ENCODE measurements at places on chromosomes 4 and X.

DNA sequence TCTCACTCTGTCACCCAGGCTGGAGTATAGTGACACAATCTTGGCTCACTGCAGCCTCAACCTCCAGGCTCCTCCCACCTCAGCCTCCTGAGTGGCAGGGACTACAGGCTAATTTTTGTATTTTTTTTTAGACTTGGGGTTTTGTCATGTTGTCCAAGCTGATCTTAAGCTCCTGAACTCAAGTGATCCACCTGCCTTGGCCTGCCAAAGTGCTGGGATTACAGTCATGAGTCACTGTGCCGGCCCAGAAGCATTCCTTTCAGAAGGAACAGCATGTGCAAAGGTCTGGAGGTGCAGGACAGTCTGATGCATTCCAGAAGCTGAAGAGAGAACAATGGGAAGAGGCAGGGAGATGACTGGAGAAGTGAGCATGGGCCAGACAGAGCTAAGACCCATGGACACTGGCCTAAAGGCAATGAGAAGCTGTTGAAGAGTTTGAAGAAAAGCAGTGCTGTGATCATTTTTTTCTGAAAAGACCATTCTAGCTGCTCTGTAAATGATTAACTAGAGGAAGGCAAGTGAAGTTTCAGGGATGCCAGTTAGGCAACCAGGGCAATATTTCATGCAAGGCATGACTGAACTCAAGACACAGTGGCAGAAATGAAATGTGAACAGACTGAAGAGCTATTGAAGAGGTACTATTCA lies 43.2 kb downstream of the MANBA start:
- H3K36me3 ChIP-seq, result no peaks in the 10 kb centered on the region
- no peak overlapping the region for H3K27ac ChIP-seq
- no peak for DNase-seq
- H3K4me3 ChIP-seq, result no peak overlapping the region
- no peaks in the 10 kb centered on the region for H3K27me3 ChIP-seq

DNA sequence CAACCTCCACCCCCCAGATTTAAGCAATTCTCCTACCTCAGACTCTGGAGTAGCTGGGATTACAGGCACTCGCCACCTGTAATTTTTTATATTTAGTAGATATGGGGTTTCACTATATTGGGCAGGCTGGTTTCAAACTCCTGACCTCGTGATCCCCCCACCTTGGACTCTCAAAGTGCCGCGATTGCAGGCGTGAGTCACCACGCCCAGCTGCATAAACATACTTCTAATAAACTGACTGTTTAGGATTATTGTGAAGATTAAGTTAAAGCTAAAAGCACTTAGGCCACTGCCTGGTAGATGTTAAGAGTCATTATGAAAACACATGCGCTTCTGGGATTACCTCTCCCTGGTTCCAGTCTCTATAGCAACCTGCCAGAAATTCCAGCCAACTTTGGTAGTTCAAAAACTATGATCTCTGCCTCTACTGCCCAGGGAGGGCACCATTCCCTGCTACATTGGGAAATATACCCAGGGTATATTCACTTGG lies 30.2 kb upstream of the GRIA3 start:
- H3K36me3 ChIP-seq, result no peaks in the 10 kb centered on the region
- H3K27me3 ChIP-seq, result no peaks in the 10 kb centered on the region
- no peak overlapping the region for H3K4me3 ChIP-seq
- no peaks in the 10 kb centered on the region for H3K4me1 ChIP-seq
- no peak for DNase-seq

DNA sequence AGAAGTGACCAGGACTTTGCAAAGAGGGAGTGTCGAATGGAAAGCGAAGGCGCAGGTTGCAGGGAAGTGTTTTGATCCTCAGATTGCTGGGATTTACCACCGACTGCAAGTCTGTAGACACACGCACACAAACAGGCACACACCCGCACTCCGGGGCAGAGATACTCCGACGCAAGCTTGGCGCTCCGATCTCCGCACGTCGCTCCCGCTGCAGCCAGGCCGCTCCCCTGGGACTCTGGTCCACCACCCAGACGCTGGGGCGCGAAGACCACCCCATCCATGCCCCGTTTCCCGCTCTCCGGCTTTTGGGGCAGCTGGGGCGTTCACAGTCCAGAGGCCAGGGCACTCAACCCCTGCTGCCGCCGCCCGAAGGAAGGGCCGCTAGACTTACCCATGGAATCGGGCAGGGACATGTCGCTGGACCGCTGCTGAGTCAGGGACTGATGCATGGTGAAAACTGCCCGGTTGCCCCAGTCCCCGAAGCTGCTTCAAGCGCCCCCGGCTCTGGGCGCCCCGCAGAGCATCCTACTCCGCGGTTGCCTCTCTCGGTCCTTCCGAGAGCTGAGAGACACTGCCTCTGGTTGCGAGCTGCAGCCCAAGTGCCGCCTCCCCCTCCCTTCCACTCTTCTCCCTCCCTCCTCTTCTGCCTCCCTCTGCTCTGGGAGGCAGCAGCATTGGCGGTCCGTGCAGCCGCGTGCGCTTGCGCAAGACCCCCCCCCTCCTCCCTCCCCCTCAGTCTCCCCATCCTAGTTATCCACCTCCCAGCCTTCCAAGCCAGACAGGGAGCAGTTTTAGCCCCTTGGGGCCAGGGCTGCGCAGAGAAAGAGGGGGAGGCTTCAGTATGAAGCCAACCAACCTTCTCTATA lies at the start of gene TMEM255A:
Gene TMEM255A, minus strand, starts transcription at position 601 of the 866 bp plus-strand sequence. Its CDS starts 152 bp downstream, at position 449.
- no peaks in the 10 kb centered on the region for H3K36me3 ChIP-seq
- H3K27ac ChIP-seq, result no peak within 1 kb of the TSS
- peak within 1 kb of the TSS; percentile 57 for H3K4me3 ChIP-seq
- no peaks in the 10 kb centered on the region for H3K4me1 ChIP-seq
- H3K27me3 ChIP-seq, result peaks cover 31% of the 10 kb centered on the region

- no peak overlapping the region for H3K4me3 ChIP-seq
- DNase-seq, result no peak
- no peaks in the 10 kb centered on the region for H3K4me1 ChIP-seq
These were observed 20.4 kb upstream of the TBC1D9 start for GRCh38 chr4:140776556-140776955.

- DNase-seq, result no peak
- H3K4me1 ChIP-seq, result peaks cover 1% of the 10 kb centered on the region
- H3K4me3 ChIP-seq, result no peak overlapping the region
These were observed 112.6 kb upstream of the TBL1X start for GRCh38 chrX:9352243-9352642.

GRCh38 chrX:10106806-10107205 lies 50.0 kb upstream of the CLCN4 start:
- no peaks in the 10 kb centered on the region for H3K36me3 ChIP-seq
- DNase-seq, result no peak
- no peak overlapping the region for H3K4me3 ChIP-seq
- no peak overlapping the region for H3K27ac ChIP-seq
- no peaks in the 10 kb centered on the region for H3K27me3 ChIP-seq
- H3K4me1 ChIP-seq, result no peaks in the 10 kb centered on the region

DNA sequence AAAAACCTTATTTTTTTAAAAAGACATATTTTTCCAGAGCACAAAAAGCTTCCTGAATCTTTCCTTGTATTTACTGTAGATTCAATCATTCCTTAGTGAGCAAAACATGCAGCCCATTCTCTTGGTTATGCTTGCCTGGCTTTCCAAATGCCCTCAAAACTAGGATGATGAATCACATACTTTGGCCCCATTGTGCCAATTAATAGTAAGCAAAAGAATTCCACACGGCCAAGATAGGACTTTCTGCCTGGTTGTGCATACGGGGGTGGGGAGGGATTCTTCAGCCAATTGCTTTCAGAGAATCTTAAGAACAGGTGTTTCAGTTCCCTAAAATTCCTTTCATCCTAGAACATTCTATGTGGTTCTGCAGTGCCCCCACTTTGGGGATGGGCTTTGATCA lies 7.0 kb downstream of the RAI2 start:
- no peak for DNase-seq
- no peaks in the 10 kb centered on the region for H3K4me1 ChIP-seq
- H3K27me3 ChIP-seq, result peaks cover 8% of the 10 kb centered on the region

- DNase-seq, result no peak
- H3K27me3 ChIP-seq, result no peaks in the 10 kb centered on the region
- no peak overlapping the region for H3K27ac ChIP-seq
- no peaks in the 10 kb centered on the region for H3K36me3 ChIP-seq
- H3K4me1 ChIP-seq, result peaks cover 5% of the 10 kb centered on the region
- H3K4me3 ChIP-seq, result no peak overlapping the region
These were observed 39.7 kb downstream of the TSPAN5 start for GRCh38 chr4:98618680-98619079.

DNA sequence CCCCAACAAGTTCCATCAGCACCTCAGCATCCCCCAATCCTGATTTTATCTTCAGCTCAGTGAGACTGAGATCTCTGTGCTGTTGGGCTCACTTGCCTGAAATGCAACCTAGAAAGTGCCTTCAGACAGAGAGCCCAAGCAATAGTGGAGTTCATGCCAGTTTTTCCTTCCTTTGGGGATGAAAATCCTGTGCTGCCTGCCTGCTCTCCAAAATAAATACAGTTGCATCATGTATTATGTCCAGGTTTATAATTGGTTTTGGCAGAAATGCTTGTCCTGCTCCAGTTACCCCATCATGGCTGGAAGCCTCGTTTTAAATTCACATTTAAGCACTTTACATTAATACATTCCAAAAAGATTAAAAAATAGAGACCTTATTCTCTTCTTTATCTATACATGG lies 1865.5 kb upstream of the TENM3 start:
- H3K36me3 ChIP-seq, result no peaks in the 10 kb centered on the region
- H3K4me3 ChIP-seq, result no peak overlapping the region
- H3K27me3 ChIP-seq, result no peaks in the 10 kb centered on the region
- H3K27ac ChIP-seq, result no peak overlapping the region
- DNase-seq, result no peak

GRCh38 chrX:56733459-56734046 lies 4.5 kb downstream of the NBDY start:
- H3K36me3 ChIP-seq, result no peaks in the 10 kb centered on the region
- no peak overlapping the region for H3K27ac ChIP-seq
- no peak overlapping the region for H3K4me3 ChIP-seq
- no peak for DNase-seq
- no peaks in the 10 kb centered on the region for H3K4me1 ChIP-seq
- no peaks in the 10 kb centered on the region for H3K27me3 ChIP-seq

DNA sequence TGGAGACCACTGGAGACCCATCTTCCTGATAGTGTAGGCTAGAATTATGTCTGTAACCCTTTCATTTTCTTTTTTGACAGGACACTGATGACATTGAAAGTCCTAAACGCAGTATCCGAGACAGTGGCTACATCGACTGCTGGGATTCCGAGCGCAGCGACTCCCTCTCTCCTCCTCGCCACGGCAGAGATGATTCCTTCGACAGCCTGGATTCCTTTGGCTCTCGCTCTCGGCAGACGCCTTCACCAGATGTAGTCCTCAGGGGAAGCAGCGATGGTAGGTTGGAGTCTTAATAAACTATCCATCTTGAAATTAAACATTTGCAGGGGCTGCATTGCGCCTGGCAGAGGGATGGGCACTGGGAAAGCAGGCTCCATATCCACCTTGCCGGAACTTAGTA lies 75.4 kb downstream of the LIMCH1 start:
- peaks cover 3% of the 10 kb centered on the region for H3K4me1 ChIP-seq
- no peaks in the 10 kb centered on the region for H3K36me3 ChIP-seq
- no peak overlapping the region for H3K4me3 ChIP-seq
- DNase-seq, result no peak
- H3K27me3 ChIP-seq, result peaks cover 4% of the 10 kb centered on the region
- no peak overlapping the region for H3K27ac ChIP-seq

DNA sequence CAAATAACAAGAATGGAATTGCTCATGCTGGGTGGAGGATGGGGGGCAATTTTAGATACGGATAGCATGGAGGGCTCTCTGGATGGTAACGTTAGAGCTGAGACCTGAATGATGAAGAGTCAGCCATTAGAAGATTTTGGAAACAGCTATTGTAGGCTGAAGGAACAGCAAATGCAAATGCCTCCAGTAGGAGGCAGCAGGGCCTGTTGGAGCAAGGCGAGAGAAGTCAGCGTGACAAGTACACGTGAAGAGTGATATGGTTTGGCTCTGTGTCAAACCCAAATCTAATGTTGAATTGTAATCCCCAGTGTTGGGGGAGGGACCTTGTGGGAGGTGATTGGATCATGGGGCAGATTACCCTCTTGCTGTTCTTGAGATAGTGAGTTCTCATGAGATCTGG lies 59.3 kb upstream of the SOD3 start:
- H3K36me3 ChIP-seq, result no peaks in the 10 kb centered on the region
- H3K27me3 ChIP-seq, result no peaks in the 10 kb centered on the region
- no peaks in the 10 kb centered on the region for H3K4me1 ChIP-seq
- DNase-seq, result no peak
- no peak overlapping the region for H3K27ac ChIP-seq

GRCh38 chr4:170414961-170415360 lies 325.2 kb upstream of the AADAT start:
- DNase-seq, result no peak
- no peaks in the 10 kb centered on the region for H3K4me1 ChIP-seq
- no peaks in the 10 kb centered on the region for H3K27me3 ChIP-seq
- H3K4me3 ChIP-seq, result no peak overlapping the region
- H3K36me3 ChIP-seq, result no peaks in the 10 kb centered on the region

DNA sequence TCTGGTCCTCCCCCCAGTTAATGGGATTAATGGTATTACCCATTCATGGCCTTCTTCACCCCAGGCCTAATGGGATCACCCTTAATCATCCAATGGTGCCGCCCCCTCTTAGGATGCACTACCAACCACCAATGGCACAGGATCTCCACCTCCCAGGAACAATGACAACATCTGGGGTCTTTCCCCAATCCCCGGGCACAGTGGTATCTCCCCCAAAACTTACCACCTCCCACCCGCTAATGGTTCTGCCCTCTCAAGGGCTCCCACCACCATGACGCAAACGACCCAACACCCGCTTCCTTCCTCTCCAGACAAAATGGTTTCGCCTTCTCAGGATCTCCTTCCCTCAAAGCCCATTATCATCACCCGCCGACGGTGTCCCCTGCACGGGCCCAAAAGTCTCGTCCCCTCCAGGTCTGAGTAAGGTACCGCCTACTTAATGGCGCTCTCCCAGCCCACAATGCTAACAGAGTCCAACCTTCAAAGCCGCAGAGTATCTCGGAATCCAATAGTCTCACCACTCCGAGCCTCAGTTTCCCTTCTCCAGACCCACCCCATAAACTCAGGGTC lies 458 bp downstream of the GRIPAP1 start:
- H3K4me3 ChIP-seq, result peak overlapping the region; percentile 95
- H3K4me1 ChIP-seq, result no peaks in the 10 kb centered on the region

GRCh38 chr4:74534936-74535335 lies 90.0 kb downstream of the AREG start:
- H3K27me3 ChIP-seq, result no peaks in the 10 kb centered on the region
- H3K36me3 ChIP-seq, result no peaks in the 10 kb centered on the region
- no peak for DNase-seq
- no peaks in the 10 kb centered on the region for H3K4me1 ChIP-seq
- no peak overlapping the region for H3K27ac ChIP-seq
- no peak overlapping the region for H3K4me3 ChIP-seq

GRCh38 chr4:77100234-77100633 lies 24.4 kb upstream of the CCNI start:
- no peaks in the 10 kb centered on the region for H3K36me3 ChIP-seq
- no peak overlapping the region for H3K4me3 ChIP-seq
- no peaks in the 10 kb centered on the region for H3K4me1 ChIP-seq
- H3K27ac ChIP-seq, result no peak overlapping the region

- no peaks in the 10 kb centered on the region for H3K27me3 ChIP-seq
- DNase-seq, result peak; percentile 64
- no peak overlapping the region for H3K4me3 ChIP-seq
- H3K4me1 ChIP-seq, result 0 out of 2 replicates have a peak, but pooled peaks cover 1% of the 10 kb centered on the region
- no peaks in the 10 kb centered on the region for H3K36me3 ChIP-seq
These were observed 92.2 kb upstream of the SPRY1 start for GRCh38 chr4:123304151-123304964.
